Stimulated activated naive B cell treated with anti-CD40 and anti-IgM and Interleukin-4, amounts not matched to agents 10 μg/mL and 1 μg/mL and 100 μg/mL, for 72 hours (primary cell): ENCODE measurements at places on chromosomes 1 and 21.

DNA sequence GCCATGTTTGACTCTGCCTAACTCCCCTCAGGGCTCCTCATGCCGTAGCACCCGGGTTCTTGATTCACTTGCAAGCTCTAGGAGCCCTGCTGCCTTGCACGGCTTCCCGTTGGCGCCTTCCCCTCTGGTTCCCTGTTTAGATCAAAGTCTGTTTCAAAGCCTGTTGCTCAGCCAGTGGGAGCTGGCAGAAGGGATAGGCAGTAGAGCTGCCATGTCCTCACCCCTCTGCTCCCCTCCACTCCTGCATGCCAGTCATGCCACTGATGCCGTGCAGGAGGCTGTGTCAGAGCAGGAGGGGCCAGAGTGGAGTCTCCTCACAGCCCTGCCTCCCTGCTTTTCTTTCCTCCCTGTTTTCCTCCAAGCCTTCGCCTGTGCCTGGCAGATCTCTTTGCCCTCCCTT lies 26.5 kb downstream of the HMGCS2 start:
- no peak for DNase-seq

- DNase-seq: no peak
Measured at GRCh38 chr21:35390013-35390776, 341.1 kb upstream of the RUNX1 start.

DNA sequence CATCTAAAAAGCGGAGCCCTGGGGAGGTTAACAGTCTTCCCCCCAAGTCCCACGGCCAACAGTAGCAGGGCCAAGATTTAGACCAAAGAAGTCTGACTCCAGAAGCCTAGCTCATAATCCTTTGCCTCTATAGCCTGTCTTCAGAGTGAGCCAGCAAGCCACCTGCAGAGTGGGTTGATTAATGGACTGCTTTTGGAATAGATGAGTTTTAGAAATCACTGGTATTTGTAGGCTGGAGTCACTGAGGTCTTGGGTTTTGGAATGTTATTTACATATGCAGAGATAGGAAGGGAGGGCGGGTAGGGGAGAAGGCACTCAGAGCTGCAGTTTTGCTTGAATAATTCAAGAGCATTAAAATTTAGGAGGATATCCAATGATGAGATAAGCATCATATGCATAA lies 90.8 kb upstream of the L1TD1 start:
- no peak for DNase-seq

GRCh38 chr1:219626865-219627264 lies 14.0 kb upstream of the ZC3H11B start:
- DNase-seq: no peak

GRCh38 chr21:39094847-39095579 lies 88.2 kb downstream of the PSMG1 start:
- DNase-seq: no peak

DNA sequence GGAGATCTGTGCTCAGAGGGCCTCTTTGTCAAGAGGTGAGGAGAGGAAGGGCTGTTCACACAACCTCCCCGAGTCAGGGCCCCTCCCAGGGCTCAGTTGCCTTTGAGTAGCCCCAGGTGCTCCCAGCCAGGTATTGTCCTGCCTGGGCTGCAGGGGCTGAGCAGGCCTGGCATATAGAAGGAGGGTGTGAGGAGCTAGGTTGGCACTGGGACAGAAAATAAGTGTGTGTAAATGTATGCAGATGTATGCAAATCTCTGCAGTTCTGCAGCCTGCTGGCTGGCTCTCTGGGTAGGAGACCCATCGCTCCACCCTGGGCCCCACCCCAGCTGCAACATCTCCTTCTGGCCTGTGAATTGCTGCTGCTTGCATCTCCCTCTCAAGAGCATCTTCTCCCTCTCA lies 52.4 kb downstream of the NAV1 start:
- DNase-seq: no peak

GRCh38 chr1:206050655-206051235 lies 2.2 kb upstream of the RHEX start:
- DNase-seq: peak; percentile 95

DNA sequence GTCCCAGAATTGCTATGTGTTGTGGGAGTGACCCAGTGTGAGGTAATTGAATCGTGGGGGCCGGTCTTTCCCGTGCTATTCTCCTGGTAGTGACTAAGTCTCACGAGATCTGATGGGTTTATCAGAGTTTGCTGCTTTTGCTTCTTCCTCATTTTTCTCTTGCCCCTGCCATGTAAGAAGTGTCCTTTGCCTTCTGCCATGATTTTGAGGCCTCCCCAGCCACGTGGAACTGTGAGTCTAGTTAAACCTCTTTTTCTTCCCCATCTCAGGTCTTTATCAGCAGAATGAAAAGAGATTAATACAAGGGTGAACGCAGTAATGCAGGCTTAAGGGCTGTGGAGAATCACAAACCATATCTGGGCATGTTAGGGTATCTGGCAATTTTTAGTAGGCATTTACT lies 624.0 kb downstream of the USP25 start:
- no peak for DNase-seq

DNA sequence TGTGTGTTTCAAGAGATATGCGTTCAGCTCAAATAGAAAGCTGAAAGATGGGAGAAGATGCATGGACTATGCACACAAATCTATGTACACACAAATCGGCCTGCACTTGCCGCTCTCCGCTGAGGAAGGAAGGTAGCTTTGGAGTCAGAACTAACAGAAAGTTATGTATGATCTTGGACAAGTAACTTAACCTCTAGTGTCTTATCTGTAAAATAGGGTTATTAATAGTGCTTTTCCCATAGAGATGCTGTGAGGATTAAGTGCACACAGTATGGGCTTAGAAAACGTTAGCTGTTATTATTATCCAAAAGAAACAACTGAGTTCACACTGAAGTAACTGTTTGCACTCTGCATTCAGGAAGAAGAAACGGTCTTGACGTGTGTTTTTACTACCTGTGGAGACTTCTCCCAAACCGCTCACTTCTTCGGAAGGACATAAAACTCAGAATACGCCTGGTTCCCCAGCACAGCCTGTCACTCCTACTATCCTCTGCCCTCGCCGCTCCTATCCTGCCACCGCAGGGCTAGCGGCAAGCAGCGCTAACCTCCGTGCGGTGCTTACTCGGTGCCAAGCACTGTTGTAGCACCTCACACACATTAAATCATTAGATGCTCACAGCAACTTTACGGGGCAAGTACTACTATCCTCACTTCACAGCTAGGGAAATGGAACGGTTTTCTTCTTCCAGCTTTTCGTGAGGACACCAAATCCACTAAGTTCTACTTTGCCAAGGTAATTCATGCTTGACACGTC lies 1.3 kb downstream of the TGFBR3 start:
- DNase-seq: no peak

GRCh38 chr1:41382480-41383090 lies 21.4 kb downstream of the FOXO6 start:
- no peak for DNase-seq

DNA sequence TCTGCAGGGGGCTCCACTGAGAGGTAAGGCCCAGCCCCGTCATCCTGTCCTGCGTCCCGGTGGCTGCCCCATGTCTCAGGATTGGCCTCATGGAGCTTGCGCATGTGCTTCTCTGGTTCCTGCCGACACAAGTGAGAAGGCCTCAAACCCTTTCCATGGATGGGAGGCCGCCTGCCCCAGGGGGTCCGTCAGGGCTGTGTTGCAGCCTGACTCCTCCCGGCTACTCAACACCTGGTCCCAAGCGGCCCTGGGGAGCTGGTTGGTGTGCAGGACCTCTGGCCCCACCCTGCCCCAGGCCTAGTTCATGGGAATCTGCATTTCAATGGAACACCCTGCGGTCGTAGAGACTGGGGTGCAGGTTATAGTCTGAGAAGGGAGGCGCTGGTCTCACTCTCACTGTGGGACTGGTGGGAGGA lies 21.1 kb upstream of the PDE9A start:
- no peak for DNase-seq

DNA sequence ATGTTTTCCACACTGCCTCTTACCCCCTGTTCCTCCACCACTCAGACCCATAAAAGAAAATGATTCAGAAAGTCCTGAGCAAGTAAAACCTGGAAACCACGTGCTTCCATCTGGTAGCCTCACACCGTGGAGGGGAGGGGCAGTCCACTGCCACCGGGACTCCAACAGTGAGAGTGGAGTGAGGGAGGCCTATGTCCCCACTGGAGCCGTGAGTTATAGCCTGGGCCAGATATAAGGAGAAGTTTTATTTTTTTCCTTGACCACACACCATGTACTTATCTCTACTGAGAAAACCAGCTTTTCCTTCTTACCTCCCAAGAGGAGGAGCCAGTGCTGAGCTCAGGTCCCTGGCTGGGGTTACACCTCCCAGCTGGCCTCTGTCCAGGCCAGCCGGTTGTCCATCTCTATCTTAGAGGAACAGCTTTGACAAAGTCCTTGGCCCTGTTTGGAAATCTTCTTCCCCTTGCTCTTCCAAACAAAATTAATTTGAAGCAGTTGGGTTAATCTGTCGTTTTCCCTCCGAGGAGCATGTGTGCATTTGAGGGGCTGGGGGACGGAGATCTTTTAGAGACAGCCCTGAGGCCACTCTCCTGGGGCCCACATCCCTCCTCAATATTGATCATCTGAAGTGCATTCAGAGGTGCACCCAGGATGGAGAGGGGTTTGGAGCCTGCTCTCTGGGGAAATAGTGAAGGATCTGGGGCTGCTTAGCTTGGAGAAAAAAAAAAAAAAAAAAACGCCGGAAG lies 49.1 kb upstream of the SERBP1 start:
- no peak for DNase-seq

- no peak for DNase-seq
Measured at GRCh38 chr1:21099034-21099868, 77.4 kb downstream of the EIF4G3 start.

DNA sequence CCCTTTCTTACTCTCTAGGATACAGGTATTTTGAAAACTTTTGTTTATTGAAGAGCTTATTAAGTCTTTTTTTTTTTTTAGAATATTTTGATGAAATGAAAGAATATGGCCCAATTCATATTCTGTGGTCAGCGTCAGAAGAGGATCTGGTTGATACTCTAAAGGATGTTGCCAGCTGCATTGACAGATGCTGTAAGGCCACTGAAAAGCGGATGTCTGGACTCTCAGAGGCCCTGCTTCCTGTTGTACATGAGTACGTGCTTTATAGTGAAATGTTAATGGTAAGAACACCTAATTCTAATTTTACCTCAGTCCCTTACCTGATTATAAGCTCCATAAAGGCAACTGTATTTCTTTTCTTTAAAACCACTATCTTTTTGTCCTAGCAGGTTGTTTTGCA lies 37.1 kb downstream of the SNX7 start:
- DNase-seq: no peak

DNA sequence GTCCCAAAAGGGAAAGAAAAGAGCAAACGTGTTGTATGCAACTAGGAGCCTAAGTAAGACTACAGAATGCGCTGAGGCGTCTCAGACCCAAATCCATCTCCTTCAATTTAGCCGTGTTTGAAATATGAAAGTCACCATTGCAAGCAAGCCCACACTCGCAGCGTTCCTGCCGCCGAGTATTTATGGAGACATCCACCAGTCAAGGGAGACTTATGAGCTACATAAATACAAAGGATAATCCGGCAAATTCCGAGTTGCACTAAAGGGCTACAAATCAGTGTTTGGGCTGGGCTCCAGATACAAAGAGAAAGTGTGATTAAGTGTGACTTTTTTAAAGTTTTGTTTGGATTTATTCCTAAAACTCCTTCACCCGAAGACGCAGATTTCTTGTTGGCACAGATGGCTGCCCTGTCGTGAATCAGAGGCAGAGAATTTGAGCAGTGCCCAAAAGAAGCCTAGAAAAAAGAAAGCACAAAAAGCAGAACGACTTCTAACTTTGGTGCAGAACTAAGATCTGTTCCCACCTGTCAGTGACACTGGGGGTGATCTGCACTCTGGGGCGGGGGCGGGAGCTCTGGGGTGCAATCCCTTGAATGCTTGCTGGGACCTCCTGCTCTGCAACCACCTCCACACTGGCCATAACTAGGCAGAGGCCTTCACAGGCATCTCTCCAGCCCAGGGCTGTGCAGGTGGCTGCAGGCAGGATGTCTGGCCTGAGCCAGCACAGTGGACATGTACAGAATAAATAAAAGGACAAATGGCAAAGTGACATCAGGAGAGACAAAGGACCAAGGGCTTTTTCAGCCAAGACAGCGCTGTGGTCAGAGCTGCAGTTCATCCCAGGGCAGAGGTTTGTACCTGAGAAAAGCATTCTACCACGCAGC lies 489.7 kb downstream of the NPHP4 start:
- DNase-seq: no peak

DNA sequence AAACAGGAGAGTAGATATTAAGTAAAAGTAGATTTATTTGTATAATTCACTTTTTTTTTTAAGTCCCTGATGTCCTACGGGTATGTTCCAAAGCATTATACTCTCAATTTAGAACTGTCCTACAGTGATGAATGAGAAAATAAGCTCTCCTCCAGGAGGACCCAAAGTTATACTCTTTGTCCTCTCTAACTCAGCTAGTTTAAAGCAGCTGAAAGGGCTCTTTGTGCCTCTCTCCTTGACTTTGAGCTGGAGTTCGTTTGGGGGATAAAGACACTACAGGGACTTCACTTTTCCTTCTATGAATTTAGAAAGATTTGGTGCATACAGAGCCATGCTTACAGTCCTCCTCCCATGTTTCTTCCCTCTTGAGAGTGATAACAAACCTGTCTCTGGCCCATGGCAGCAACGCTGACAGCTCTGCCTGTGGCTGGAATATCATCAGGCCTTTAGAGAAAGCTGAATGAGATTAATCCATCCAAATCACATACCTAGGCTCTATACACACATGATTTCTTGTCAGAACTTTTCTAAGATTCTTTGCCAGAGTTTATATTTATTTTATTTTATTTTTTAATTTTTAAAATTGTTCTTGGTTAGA lies 134.3 kb downstream of the PIK3R3 start:
- DNase-seq: no peak

DNA sequence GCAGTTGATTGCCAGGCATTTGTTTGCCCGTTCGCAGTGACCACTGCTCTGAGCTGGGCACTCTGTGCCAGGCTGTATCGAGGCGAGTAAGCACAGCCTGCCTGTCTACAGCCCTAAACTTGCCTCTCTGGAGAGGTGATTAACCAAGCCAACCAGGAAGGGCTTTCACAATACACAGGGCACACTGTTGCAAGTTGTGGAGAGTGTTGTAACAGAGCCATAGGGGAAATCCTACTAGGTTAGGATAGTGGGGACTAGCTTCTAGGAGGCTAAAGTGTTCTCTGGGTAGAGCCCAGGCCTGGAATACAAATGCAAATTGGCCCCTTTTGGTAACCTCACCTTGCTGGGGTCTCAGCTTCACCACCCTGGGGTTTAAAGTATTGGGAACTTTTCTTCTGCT lies 23.8 kb downstream of the PRDM2 start:
- no peak for DNase-seq

DNA sequence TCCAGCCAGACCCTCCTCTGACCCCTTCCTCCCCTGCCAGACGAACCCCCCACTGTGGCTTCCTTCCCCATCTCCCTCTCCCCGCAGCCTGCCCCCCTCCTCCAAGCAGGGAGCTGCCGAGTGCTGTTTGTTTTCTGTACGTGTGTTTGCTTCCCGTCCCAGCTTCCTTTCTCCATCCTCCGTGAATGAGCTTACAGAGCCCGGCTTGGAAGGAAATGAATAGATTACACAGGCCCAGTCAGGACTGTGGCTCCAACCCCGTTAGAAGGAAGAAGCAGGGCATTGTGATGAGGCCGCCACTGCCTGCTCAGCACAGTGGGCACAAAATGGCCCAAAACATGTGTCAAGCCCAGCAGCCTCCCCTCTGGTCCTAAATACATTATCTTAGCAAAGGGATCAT lies 123.2 kb downstream of the IGSF21 start:
- DNase-seq: no peak
